ENCODE measurements at places on chromosomes 5 and 9. TPM values are rescaled to one million over a fixed set of nuclear protein-coding genes. Genes with fewer than 3 reads are reported as not detected.

Gene WNT8A
- polyA plus RNA-seq = not detected

DNA sequence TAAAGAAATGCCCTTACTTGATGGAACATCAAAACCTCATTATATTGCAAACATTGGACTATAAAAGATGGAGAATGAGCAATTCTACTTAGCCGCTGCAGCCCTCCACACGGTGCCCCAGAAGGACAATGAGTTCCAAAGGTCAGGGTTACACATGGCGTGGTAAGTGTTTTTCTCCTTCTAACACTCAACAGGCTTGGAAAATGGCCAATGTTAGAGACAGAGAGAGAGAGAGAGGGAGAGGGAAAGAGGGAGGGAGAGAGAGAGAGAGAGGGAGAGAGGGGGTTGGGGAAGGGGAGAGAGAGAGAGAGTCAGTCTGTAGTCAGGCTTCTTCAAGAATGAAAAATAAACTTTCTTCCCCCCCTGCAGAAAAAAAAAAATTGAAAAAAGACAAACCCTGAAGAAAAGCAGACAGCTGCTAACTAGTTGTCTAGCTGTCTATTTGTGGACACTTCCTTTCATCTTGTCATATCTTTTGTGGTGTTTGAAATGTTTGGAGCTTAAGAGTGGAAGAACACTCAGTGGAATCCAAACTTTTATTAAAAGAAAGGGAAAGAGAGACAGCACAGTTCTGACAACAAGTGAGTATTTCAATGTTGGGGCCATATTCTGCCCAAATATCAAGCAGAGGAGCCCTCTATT lies 324.8 kb downstream of the TMEM38B start:
- H3K27ac ChIP-seq = no peak overlapping the region
- H3K27me3 ChIP-seq = no peaks in the 10 kb centered on the region
- no peaks in the 10 kb centered on the region for H3K36me3 ChIP-seq
- H3K4me3 ChIP-seq = no peak overlapping the region
- no peak for DNase-seq

DNA sequence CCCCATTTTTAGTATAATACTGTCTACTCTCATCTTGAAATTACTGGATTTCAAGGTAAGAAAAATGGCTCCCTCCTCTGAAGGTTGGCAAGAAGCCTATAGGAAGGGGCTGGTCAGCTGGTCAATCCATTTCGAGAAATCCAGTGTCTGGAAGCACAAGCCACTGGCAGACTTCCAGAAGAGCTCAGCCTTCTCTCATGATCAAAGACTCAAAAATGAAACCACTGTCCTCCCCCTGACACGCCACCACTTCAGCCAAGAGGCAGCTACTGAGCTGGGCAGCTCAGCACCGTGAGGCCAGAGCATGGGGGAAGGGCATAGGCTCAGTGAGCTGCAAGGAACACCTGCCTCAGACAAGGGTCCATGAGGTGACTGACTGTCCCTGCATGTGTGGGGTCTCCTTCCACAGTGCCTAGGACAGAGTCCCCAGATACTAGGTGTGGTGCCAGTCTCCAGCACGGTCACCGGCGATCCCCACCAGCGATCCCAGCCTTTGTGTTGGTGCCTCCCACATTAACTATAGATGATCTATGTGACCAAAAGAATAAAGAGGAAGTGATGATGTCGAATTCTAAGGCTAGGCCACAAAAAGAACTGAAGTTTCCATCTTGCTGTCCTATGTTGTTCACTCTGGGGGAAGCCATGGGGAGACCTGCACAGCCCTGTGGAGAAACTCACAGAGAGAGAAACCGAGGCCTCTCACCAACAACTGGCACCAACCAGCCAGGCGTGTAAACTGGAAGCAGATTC lies 100.1 kb upstream of the LRRTM2 start:
- peak; percentile 31 for DNase-seq
- H3K27me3 ChIP-seq = no peaks in the 10 kb centered on the region
- H3K4me3 ChIP-seq = no peak overlapping the region

GRCh38 chr9:89777544-89777943 lies 172.7 kb downstream of the GADD45G start:
- no peaks in the 10 kb centered on the region for H3K27me3 ChIP-seq
- no peaks in the 10 kb centered on the region for H3K36me3 ChIP-seq
- no peak for DNase-seq
- no peak overlapping the region for H3K4me3 ChIP-seq
- H3K4me1 ChIP-seq = peaks cover 27% of the 10 kb centered on the region

DNA sequence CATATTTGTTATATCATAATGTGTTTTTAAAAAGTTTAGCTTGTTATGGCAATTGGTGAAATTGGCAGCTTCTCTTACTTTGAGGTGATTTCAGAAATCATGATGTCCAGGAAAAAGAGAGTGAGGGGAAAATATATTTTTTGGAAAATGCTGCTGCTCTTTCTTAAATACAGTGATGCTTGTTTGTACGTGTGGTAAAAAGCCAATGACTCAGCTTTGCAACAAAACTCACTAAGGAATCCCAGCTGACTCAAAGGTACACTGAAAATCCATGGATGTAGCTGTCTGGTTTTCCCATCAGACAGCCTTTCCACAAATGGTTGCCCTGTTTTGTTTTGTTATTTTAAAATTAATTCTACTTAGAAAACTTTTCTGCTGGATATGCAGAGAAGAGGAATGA lies 306.4 kb upstream of the PAPPA start:
- no peaks in the 10 kb centered on the region for H3K4me1 ChIP-seq
- no peak overlapping the region for H3K27ac ChIP-seq
- no peak overlapping the region for H3K4me3 ChIP-seq
- no peaks in the 10 kb centered on the region for H3K36me3 ChIP-seq
